ENCODE measurements at places on chromosomes 5 and 9.

- DNase-seq = no peak
These were observed 943.8 kb downstream of the NR2F1-AS1 start for GRCh38 chr5:92637247-92637646.

- no peak for DNase-seq
These were observed 219.4 kb downstream of the ATPSCKMT start for GRCh38 chr5:10030219-10030831.

DNA sequence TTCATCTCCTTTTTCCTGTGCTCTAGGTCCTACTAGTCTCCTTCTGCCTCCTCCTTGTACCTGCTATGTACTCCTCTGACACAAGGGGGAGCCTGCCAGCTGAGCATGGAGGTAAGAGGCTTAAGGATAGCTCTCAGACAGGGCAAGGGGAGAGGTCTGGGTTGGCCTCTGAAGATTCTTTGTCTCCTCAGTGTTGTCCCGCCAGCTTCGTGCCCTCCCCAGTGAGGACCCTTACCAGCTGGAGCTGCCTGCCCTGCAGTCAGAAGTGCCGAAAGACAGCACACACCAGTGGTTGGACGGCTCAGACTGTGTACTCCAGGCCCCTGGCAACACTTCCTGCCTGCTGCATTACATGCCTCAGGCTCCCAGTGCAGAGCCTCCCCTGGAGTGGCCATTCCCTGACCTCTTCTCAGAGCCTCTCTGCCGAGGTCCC is 3.8 kb downstream of the CREB3 start:
- peak; percentile 71 for DNase-seq

DNA sequence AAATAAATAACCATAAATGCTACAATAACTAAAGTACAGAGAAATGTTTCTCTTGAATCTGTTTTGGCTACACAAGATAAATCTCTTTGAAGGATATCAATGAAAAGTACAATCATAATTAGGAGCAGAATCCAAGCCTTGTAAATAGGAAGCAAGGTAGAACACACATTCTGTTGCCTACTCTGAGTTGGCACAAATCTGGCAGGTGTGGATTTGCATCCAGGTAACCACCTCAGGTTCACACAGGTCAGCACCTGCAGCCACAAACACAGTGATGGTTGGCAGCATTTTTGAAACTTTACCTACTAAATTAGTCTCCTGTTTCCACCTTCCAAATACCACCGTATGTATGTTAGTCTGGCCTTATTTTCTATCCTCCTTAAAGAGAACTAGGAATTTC is 105.3 kb upstream of the PIK3R1 start:
- DNase-seq = no peak

Measured in stimulated activated CD4-positive, alpha-beta T cell treated with anti-CD3 and anti-CD28 coated beads, Interleukin-2, amount 100 ng/mL, for 24 hours (primary cell).